ENCODE measurements at places on chromosomes 1 and 21.

- DNase-seq: no peak
These were observed 356.2 kb downstream of the KCTD3 start for GRCh38 chr1:215923129-215923824.

DNA sequence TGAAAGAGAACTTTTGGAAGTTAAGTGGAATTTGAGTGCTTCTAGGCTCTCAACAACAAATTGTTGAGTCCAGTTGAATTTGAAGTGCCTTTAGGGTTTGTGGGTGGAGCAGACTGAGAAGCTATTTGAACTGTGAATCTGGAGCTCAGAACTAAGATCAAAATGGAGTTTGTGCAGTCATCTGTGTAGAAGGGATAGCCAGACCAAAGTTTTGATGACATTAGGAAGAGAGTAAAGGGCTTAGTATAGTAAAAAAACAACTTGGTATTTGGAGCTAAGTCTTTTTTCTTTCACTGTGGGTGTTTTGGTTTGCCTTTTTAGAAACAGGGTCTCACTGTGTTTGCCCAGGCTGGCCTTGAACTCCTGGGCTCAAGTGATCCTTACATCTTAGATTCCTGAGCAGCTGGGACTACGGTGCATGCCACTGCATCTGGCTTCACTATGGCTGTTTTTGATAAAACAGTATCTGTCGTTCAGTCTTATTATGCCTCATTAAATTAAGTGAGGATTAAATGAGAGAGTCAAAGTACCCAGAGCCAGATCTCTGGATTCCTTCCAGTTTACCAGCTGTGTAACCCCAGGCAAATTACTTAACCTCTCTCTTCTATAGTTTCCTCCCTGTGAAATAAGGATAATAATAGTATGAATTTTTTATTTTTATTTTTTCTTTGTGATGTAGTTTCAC is 20.0 kb downstream of the HDAC1 start:
- no peak for DNase-seq

DNA sequence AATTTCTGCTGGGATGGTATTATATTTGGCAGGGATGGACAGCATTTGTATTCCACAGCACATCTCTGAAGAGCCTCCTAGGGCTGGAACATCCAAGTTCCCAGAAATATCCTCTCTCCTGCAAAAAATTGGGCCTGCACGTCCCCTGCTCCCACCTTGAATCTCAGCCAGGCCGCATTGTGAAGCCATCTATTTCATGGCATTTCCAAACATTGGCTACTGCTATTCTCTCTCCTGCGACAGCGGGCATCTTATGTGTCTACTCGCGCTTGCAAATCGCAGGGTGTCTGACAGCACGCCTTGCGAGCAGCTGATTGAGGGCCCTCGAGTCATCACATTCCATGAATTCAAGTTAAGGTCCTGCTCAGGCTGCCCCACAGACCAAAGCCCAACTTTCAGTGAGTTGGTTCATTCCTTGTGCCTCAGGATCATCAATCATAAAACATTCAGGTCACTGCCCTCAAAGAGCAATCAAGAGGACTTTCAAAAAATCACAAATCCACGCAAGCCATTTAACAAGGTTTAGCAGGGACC is 15.8 kb downstream of the RGS8 start:
- no peak for DNase-seq

- DNase-seq: no peak
These were observed 248.0 kb downstream of the PLPP3 start for GRCh38 chr1:56331207-56331891.

- DNase-seq: no peak
These were observed 48.6 kb downstream of the PCNX2 start for GRCh38 chr1:233246965-233247364.

All from NCI-H510A treated with DMSO at 0.1 percent for 48 hours (cell line).